ENCODE measurements at places on chromosomes 5 and 9.

DNA sequence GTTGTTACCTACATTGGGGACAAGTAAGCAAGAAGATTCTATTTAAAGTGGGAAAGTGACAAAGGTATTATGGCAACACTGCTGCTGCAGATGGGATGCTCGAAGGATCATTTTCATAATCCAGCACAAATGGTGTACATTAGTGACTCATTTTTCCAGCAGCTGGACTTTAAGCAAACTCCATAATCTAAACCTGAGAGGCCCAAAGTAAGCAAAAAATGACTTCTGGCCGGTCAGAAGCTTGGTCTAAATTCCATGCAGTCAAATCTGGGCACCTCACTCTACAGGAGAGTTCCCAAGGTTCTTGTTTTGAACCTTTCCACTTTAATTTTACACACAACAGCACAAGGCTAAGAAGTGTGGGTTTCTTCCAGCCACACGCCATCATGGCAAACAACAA, 43.6 kb upstream of the TRAF1 start:
- no peak for DNase-seq

DNA sequence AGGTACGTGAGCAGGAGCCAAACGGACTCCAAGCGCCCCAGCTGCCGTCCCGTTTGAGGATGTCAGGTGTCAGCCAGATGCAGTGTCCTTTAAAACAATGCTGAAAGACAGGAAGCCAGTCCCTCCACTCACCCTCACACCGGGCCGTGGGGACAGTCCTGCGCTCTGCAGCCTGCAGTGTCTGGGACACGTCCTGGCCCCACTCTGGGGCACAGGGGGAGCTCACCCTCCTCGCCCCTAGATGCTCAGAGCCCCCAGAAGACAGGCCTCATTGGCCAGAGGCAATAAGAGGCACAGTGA, 79.7 kb downstream of the ZNF354C start:
- DNase-seq = no peak

DNA sequence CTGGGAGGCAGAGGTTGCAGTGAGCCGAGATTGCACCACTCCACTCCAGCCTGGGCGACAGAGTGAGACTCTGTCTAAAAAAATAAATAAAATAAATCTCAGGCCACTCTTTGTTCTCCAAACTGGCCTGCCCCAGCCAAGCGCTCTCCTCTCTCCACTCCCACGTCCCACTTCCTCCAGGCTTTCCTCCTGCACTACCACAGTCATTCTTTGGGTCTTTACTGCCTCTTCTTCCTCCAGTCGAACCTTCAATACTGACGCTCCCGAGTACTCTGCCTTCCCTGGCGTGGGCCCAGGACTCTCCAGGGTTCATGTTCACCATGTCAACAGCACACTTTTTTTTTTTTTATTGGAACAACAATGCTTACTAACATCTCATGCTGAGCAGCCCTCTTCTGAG, 23.9 kb downstream of the RNF130 start:
- DNase-seq = no peak

DNA sequence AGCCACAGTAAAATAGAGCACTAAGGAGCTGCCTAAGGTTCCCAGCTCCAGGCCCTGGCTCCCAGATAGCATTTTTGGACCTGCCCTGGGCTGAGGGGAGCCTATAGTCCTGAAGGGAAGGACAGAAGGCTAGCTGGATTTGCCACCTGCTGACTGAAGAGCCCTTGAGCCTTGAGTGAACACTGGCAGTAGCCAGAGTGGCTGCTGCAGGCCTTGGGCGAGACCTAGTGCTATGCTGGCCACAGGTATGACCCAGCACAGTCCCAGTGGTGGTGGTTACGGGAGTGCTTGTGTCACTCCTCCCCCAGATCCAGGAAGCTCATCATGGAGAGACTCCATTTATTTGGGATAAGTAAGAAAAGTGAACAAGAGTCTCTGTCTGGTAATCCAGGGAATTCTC, 10.3 kb upstream of the STX17 start:
- no peak for DNase-seq

DNA sequence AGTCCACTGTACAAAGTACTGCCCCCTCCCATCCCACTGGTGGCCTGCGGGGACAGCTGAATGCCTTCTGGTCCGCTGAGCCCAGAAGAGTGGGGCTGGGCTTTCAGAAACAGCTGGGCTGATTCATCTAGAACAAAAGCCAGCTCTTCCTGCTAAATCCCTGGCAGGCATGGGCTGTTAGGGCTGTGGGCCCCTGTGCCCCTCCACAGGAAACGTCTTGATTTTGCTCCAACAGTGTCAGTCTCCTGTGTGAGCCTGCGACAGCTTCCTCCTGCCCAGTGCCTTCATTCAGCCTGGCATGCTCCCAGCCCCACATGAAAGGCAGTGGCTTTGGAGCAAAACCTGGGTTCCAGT, 6.9 kb upstream of the GSN start:
- no peak for DNase-seq

GRCh38 chr9:5112109-5112592, 73.3 kb downstream of the INSL6 start:
- DNase-seq = no peak

All from stimulated activated CD8-positive, alpha-beta memory T cell treated with anti-CD3 and anti-CD28 coated beads, Interleukin-7, amount 100 ng/mL, for 1 hour (primary cell).